Activated T-cell treated with anti-CD3 and anti-CD28 coated beads, Interleukin-2, amount 50 U/mL, for 72 hours (primary cell): ENCODE measurements at places on chromosomes 3 and 15. TPM values are rescaled to one million over a fixed set of nuclear protein-coding genes. Genes with fewer than 3 reads are reported as not detected.

The SNTN gene
- total RNA-seq = not detected

The ARGFX gene
- total RNA-seq = not detected

The HEXA gene
- total RNA-seq = 87.6 TPM

The EPHB3 gene
- total RNA-seq = 0.12 TPM

The GRM7 gene
- total RNA-seq = not detected

The PARP16 gene
- 25.4 TPM for total RNA-seq

The PIF1 gene
- total RNA-seq = 39.7 TPM

The ERC2 gene
- total RNA-seq = 0.35 TPM

The IL12A gene
- total RNA-seq = not detected

The NPAP1 gene
- total RNA-seq = not detected

The ADCY5 gene
- total RNA-seq = not detected

The MAGEL2 gene
- not detected for total RNA-seq

The PP2D1 gene
- total RNA-seq = not detected

The ARIH1 gene
- total RNA-seq = 227 TPM

The GOLGA8S gene
- 0.07 TPM for total RNA-seq

The ARID3B gene
- total RNA-seq = 53.8 TPM

The HACD2 gene
- total RNA-seq = 30.0 TPM

The DNAH12 gene
- 0.26 TPM for total RNA-seq

The NR1I2 gene
- total RNA-seq = 0.17 TPM

The RBP2 gene
- not detected for total RNA-seq

The CTXN2 gene
- total RNA-seq = not detected

The KCNMB3 gene
- total RNA-seq = 0.89 TPM

The LMOD3 gene
- total RNA-seq = not detected

The PROK2 gene
- 0.16 TPM for total RNA-seq

The ATP13A4 gene
- total RNA-seq = 5.1 TPM

The CCDC54 gene
- not detected for total RNA-seq

The SPSB4 gene
- not detected for total RNA-seq

The LSMEM2 gene
- total RNA-seq = 0.26 TPM

The PTX3 gene
- 0.56 TPM for total RNA-seq

The THRB gene
- total RNA-seq = not detected

The REC114 gene
- total RNA-seq = not detected

The DUOXA2 gene
- total RNA-seq = not detected

The MELTF gene
- 4.9 TPM for total RNA-seq

The SLC38A3 gene
- not detected for total RNA-seq

The TMEM108 gene
- 0.12 TPM for total RNA-seq

The MBD4 gene
- 55.3 TPM for total RNA-seq

The KY gene
- total RNA-seq = not detected

The KNSTRN gene
- 47.3 TPM for total RNA-seq

The COL7A1 gene
- total RNA-seq = 4.4 TPM

The CRTAP gene
- 62.1 TPM for total RNA-seq

The ALCAM gene
- 19.4 TPM for total RNA-seq

The CELF6 gene
- total RNA-seq = 0.58 TPM

The RASL12 gene
- not detected for total RNA-seq

The RAB43 gene
- 95.5 TPM for total RNA-seq

The C3orf22 gene
- total RNA-seq = not detected

The MYH15 gene
- 1.8 TPM for total RNA-seq

The ABHD2 gene
- 44.1 TPM for total RNA-seq

The GRAMD2A gene
- 0.07 TPM for total RNA-seq

The GOLGA8M gene
- not detected for total RNA-seq

The FMN1 gene
- total RNA-seq = 1.1 TPM

The KBTBD13 gene
- not detected for total RNA-seq

The SLC51A gene
- total RNA-seq = not detected

The ZBED2 gene
- total RNA-seq = 597 TPM

The TMEM207 gene
- not detected for total RNA-seq

The MYZAP gene
- total RNA-seq = 0.24 TPM

The SPINK8 gene
- total RNA-seq = not detected

The C3orf49 gene
- total RNA-seq = not detected
